ENCODE measurements at places on chromosomes 3 and 15.

DNA sequence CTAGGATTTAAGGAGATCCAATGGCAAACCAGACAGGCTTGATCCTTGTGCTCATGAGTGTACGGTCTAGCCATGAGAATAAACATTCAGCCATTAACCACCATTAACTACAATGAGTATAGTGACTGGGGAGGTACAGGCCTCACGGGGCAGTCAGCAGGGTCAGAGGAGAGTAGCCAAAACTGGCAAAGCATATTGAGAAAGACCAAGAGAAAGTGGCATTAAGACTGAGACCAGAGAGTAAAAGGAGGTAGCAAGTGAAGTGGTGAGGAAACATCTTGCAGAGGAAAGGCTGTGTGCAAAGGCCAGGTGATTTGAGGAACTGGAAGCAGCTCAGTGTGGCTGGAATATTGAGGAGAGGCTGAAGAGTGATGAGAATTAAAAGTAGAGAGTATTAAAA lies 407.2 kb upstream of the LMCD1 start:
- DNase-seq = no peak

- DNase-seq = no peak
Observed at GRCh38 chr3:30502742-30503073, 103.7 kb upstream of the TGFBR2 start.

DNA sequence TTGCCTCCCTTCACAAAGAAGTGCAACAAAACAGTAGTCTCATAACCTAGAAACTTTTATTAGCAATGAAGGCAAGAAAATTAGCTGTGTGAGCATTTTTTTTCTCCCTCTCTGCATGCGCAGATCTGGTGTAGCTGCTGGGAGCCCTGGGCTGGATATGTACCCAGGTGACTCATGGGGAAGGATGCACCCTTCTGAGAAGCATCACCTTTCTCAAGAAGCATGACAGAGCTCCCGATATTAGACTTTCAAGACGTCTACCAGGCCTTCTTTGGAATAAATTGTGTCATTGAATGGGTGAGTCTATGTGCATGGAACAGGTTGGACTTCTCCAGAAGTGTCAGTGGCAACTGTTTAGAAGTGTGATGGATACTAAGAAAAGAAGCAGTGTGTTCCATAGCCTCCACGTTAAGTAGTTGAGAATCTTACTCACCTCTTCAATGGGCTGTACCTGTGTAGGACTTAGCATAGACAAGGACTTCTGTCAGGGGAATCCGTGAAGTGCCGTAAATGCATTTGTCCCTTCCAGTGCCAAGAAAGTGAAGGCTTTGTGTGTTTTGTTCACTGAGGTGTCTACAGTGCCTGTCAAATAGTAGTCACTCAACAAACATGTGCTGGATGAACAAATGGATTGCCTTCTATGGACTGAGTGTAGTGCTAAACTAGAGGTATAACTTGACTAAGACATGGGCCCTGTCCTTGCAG lies 47.7 kb upstream of the RASGRP1 start:
- no peak for DNase-seq

GRCh38 chr3:170714562-170715535 lies 129.0 kb upstream of the SLC7A14 start:
- no peak for DNase-seq

- no peak for DNase-seq
Observed at GRCh38 chr15:82921242-82921641, 31.3 kb downstream of the HOMER2 start.

GRCh38 chr15:42456971-42457370 lies 34.0 kb downstream of the ZNF106 start:
- DNase-seq = no peak

DNA sequence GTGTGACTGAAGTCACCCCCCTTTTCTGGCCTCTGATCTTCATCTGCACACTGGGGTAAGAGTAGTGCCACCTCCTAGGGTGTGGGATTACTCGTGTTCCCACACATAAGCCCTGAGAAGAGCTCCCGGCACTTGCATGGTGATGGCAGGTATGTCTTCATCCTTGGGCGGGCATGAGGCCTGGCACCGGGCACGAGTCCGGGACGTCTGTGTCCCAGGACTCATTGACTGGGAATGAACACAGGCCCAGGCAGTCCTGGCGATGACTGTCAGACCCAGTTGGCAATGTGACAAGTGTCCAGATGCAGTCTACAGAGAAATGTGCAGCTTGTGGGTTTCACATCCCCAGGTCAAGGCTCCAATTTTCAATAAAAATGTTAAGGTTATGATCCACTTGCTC lies 78.9 kb downstream of the TBC1D2B start:
- no peak for DNase-seq

- DNase-seq = no peak
Observed at GRCh38 chr15:25718169-25718536, 145.0 kb downstream of the ATP10A start.

- no peak for DNase-seq
Observed at GRCh38 chr15:82298032-82298431, 35.4 kb downstream of the SAXO2 start.

- no peak for DNase-seq
Observed at GRCh38 chr3:80753021-80753420, 985.2 kb upstream of the ROBO1 start.

- no peak for DNase-seq
Observed at GRCh38 chr3:69462826-69463100, 76.9 kb upstream of the FRMD4B start.

DNA sequence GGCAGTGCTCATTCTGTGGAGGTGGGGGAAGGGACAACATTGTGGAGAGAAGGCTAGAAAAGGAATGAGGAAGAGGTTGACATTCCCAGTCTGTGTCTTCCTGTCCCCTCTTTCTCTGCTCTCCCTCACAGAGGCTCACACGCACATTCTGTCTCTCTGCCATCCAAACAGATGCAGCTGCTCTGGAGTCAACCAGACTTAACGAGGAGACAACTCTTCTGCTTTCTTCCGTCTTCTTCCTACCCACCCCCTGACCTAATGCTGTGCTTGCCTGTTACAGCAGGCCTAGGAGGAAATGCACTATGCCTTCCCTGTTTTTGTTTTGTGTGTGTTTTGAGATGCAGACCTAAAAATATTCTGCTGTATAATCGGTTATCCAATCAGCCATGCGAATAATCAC lies 121.9 kb downstream of the CACNA1D start:
- DNase-seq = no peak

DNA sequence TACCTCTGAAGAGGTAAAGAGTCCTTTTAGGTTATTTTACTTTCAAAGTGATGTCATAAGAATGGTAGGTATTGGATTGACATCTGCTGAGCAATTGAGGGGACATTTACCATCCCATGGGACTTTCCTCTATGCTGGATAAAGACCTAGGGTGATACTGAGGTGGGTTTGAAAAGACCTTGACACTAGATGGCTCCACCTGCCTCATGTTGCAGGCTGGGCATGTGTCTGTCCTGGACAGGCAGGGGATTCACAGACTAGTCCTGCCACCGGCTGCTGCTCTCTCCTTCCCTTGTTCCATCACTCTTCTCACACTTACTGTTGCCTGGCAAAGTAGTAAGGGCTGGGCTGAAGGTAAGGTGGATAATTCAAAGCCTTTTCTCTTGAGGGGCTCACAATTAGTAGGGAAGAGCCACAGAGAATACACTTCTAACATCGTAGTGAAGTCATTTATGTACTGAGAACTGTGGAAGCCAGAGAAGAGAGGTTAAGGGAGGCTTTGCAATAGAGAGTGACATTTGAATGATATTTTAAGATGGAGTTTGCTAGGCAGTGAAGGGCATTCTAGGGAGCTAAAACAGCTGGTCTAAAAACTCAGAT lies 27.7 kb downstream of the TRAK1 start:
- DNase-seq = peak; percentile 74

DNA sequence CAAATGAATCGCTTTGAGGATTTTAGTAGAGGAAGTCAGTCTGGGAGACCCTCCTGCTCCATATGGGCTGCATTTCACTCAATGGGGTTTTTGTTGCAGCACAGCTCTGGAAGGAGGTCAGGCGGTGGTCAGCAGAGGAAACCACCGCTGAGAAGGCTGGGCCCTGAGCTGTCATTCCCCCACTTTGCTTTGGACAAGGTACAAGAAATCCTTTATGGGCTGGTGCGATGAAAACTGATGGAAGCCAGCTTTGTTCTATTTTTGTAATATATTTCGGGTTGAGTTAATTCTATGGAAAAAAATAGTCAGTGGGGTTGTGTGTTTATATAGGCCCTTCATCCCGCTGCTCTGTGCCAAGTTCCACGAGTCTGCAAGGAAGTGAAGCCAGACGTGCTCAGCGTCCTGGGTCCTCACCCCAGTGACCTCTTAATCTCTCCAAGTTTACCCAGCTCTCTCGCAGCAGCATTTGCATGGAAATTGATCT lies 157.1 kb upstream of the TMC3 start:
- DNase-seq = no peak

GRCh38 chr3:186413615-186414415 lies 51.8 kb upstream of the DGKG start:
- no peak for DNase-seq

- no peak for DNase-seq
Observed at GRCh38 chr3:12467746-12468145, 16.5 kb upstream of the TSEN2 start.

GRCh38 chr15:101127506-101128076 lies 124.3 kb downstream of the CHSY1 start:
- DNase-seq = no peak

Measured in hematopoietic multipotent progenitor cell treated with erythropoietin and hydrocortisone succinate and interleukin-3 and kit ligand, for 17 days (in vitro differentiated cells).